GM06990 (cell line): ENCODE measurements at places on chromosomes 5 and 9.

- no peak for DNase-seq
Measured at GRCh38 chr5:80409367-80409966, 1.6 kb downstream of the ZFYVE16 start.

DNA sequence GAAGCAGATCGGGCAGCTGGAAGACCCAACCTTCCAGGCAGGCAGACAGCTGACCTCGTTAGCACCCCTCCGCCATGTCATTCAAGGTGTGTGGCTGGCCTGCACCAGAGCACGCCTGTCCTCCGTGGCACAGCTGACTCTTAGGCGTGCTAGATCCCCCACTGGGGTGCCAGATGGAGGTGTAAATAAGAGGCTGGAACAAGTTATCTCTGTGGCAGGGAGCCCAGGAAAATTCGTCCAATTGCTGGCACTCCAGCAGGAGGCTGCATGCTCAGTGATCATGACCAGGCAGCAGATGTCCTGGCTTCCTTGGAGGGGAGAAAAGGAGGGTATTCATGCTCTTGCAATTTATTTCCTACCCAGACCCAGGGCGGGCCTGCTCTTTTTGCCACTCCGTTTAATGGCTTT lies 7.8 kb upstream of the ALDOB start:
- DNase-seq = no peak

DNA sequence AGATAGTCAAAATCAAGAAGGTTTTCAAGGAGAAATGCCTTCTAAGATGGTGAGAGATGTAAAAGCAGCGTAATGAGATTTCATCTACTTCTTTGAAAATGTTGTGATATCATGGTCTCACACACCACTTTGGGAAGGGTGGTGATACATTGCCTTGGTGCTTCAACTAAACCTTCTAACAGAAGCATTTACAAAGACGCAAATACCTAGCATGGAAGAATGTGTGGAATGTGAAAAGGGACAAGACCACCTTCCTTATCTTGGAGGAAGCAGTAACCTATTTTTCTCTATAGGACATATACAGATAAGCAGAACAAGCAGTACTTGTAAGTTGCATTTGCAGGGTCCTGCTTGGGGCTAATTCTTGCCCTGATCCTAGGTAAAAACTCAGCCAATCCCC lies 38.8 kb downstream of the PCA3 start:
- no peak for DNase-seq

- DNase-seq = no peak
Measured at GRCh38 chr9:91844190-91844589, 105.8 kb downstream of the ROR2 start.

GRCh38 chr5:52758014-52758413 lies 29.7 kb upstream of the ITGA1 start:
- no peak for DNase-seq

- DNase-seq = no peak
Measured at GRCh38 chr5:95725937-95726810, 5.0 kb upstream of the RHOBTB3 start.

GRCh38 chr5:135709208-135709575 lies 125.3 kb upstream of the SLC25A48 start:
- no peak for DNase-seq

DNA sequence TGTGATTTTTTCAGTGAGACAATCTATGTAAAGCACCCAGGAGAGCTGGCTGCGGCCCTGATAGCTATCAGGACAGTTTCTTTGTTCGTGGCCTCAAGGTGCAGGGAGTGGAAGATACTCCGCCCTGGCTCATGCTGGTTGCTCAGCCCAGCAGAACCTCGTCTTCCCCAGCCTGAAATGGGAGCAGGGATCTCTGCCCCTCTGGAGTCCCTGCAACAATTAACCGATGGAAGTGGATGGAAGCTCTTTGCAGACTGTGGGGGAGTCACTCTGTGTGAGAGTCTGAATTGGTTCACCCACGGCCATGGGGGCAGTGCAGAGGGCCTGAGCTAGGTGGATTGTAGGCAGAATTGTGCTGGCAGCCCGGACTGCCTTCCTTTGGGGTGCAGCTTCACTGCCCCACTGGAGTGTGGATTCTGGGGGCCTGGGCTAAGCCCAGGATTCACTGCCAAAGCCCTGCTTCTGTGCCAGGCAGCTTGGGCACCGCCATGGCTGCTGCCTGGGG lies 2.8 kb downstream of the AIF1L start:
- DNase-seq = no peak

- no peak for DNase-seq
Measured at GRCh38 chr5:124841829-124842712, 95.6 kb upstream of the ZNF608 start.
